ENCODE measurements at places on chromosomes 6 and 20. TPM values are rescaled to one million over a fixed set of nuclear protein-coding genes. Genes with fewer than 3 reads are reported as not detected.

LIN28B gene
- total RNA-seq, result not detected

MYLK2 gene
- 0.37 TPM for total RNA-seq

RALY gene
- total RNA-seq, result 65.7 TPM

IPCEF1 gene
- total RNA-seq, result not detected

GPLD1 gene
- 0.73 TPM for total RNA-seq

TRIM31 gene
- total RNA-seq, result not detected

ASIP gene
- total RNA-seq, result not detected

TP53TG5 gene
- total RNA-seq, result not detected

CYP24A1 gene
- not detected for total RNA-seq

PPP1R14C gene
- total RNA-seq, result under 0.01 TPM

BANF2 gene
- not detected for total RNA-seq

TBPL1 gene
- total RNA-seq, result 19.2 TPM

CMTR1 gene
- total RNA-seq, result 32.0 TPM

EYA4 gene
- total RNA-seq, result 0.73 TPM

STAU1 gene
- total RNA-seq, result 51.1 TPM

MAS1 gene
- total RNA-seq, result not detected

ZBTB12 gene
- 1.8 TPM for total RNA-seq

PNRC1 gene
- total RNA-seq, result 38.5 TPM

LY6G6F gene
- not detected for total RNA-seq

FERMT1 gene
- 17.3 TPM for total RNA-seq

MUC22 gene
- not detected for total RNA-seq

SPATA2 gene
- total RNA-seq, result 1.8 TPM

PRICKLE4 gene
- total RNA-seq, result not detected

CCN2 gene
- total RNA-seq, result 10.8 TPM

RAD21L1 gene
- not detected for total RNA-seq

EYA2 gene
- total RNA-seq, result 0.37 TPM

CNR1 gene
- under 0.01 TPM for total RNA-seq

PTK6 gene
- under 0.01 TPM for total RNA-seq

DPPA5 gene
- total RNA-seq, result not detected

RGS17 gene
- 26.1 TPM for total RNA-seq

ARMH2 gene
- total RNA-seq, result not detected

TINAG gene
- not detected for total RNA-seq

SNAP91 gene
- not detected for total RNA-seq

BPIFB4 gene
- total RNA-seq, result not detected

HFE gene
- 8.8 TPM for total RNA-seq

ALDH5A1 gene
- total RNA-seq, result 0.39 TPM

PRPH2 gene
- 0.78 TPM for total RNA-seq

CALHM6 gene
- 0.59 TPM for total RNA-seq

STMND1 gene
- not detected for total RNA-seq

SLC17A3 gene
- total RNA-seq, result not detected

ETV7 gene
- 0.20 TPM for total RNA-seq

MATN4 gene
- under 0.01 TPM for total RNA-seq

HUS1B gene
- total RNA-seq, result 1.1 TPM

FANCE gene
- total RNA-seq, result 8.1 TPM

HCK gene
- not detected for total RNA-seq

PROKR2 gene
- not detected for total RNA-seq

ADGB gene
- not detected for total RNA-seq

Data from subcutaneous preadipocyte (primary cell).